Activated CD4-positive, alpha-beta T cell treated with anti-CD3 and anti-CD28 coated beads for 36 hours (primary cell): ENCODE measurements at places on chromosomes 12 and 14.

DNA sequence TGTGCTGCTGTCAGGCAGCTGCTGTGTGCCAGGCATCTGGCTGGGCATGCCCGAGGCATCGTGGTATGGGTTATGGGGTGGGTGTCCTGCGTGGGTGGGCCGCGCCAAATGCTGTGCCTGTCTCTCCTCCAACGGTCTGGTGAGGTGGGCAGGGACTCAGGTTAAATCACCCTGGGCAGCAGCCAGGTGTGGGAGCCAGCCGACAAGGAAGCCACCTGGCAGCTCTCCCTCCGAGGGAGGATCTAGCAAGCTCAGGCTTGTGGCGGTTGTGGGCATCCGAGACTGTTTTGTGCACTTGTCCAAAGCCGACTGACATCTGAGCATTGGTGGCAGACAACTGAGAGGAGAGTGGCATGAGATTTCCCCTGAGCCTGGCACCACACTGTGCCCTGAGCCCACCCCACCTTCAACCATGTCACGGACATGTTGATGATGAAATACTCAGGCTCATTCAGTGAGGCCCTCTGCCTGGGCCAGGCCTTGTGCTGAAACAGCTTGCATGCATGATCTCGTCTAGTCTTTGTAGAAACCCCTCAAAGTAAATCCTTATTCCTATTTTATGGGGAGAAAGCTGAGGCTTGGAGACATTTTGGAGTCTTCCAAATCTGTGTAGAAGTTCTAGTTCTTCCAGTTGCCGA lies 181.8 kb upstream of the MYL2 start:
- H3K27me3 ChIP-seq, result no peaks in the 10 kb centered on the region
- peaks cover 7% of the 10 kb centered on the region for H3K4me1 ChIP-seq
- no peak overlapping the region for H3K27ac ChIP-seq

DNA sequence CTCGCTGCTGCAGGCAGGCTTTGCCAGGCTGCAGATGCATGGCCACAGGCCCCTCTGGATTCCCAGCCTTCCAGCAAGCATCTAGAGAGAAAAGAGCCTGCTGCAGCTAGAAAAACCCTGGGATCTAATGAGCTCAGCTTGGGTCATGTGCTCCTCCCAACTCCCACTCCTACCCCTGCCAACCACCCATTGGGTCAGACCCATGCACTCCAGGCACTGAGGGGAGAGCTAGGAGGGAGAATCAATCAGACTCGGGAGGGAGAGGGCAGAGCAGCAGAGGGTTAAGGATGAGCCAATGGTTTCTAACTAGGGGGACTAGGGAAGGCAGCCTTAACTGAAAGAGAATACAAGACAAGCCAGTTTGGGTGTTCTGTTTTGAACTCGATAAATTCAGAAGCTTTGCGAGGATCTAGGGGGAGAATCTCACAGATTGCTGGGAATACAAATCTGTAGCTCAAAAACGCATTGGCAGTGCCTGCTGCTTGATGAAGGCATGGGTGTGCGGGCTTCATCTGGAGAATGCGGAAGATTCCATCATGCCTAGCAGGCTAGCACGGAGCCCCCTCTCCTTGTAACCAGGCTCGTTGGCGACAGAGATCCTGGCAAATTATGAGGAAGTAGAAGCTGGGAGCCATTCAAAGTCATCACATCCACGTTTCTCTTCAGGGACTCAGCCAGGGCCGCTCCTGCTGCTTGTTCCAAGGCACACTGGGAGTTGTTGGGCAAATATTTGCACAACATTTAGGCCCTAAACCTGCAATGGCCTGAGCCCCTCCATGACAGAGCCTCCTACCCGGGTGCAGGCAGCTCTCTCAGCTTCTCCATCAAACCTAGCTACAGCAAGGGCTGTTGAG lies 56.4 kb downstream of the VCPKMT start:
- peak overlapping the region; percentile 100 for H3K27ac ChIP-seq
- no peak for DNase-seq

- H3K27me3 ChIP-seq, result no peaks in the 10 kb centered on the region
- H3K4me1 ChIP-seq, result peaks cover 2% of the 10 kb centered on the region
- no peak overlapping the region for H3K4me3 ChIP-seq
- DNase-seq, result no peak
- no peaks in the 10 kb centered on the region for H3K36me3 ChIP-seq
These were observed 23.8 kb downstream of the IL31 start for GRCh38 chr12:122150127-122150681.

GRCh38 chr14:26174395-26174794 lies 423.4 kb downstream of the NOVA1 start:
- no peak for DNase-seq
- no peak overlapping the region for H3K27ac ChIP-seq
- H3K27me3 ChIP-seq, result no peaks in the 10 kb centered on the region
- no peaks in the 10 kb centered on the region for H3K36me3 ChIP-seq
- H3K4me1 ChIP-seq, result no peaks in the 10 kb centered on the region
